Astrocyte of the cerebellum (primary cell): ENCODE measurements at places on chromosomes 2 and 18.

GRCh38 chr2:150705357-150705756 is 217.9 kb upstream of the RND3 start:
- DNase-seq: peak; percentile 8

DNA sequence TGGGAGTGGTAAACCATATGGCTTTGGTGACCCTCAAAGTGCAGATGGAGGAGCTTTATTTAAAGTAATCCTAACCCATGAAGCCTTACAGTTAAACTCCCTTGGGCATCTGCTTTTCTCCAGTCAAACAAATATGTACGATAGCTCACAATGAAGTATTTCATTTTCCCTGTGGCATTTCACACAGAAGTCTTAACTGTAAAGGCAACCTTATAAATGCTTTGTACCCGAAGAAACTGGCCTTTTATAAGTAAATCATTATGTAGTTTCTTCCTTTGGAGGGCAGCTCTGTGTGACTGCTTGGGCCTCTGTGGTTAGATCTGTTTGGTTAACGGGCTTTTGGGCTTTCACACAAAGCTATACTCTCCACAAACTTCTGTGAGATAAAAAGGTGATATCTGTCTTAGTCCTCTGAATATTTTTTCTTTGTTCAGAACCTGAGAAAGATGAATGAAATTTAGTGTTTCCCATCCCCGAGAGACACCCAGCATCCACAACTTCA is 46.6 kb downstream of the SCN1A start:
- DNase-seq: no peak

GRCh38 chr2:134892282-134893035 is 26.2 kb upstream of the CCNT2 start:
- DNase-seq: no peak

GRCh38 chr2:102141970-102142828 is at the start of gene IL1R1:
IL1R1 (plus strand) TSS chr2:102142746; CDS start chr2:102157725, 14,979 bp downstream.
- DNase-seq: peak; percentile 35

DNA sequence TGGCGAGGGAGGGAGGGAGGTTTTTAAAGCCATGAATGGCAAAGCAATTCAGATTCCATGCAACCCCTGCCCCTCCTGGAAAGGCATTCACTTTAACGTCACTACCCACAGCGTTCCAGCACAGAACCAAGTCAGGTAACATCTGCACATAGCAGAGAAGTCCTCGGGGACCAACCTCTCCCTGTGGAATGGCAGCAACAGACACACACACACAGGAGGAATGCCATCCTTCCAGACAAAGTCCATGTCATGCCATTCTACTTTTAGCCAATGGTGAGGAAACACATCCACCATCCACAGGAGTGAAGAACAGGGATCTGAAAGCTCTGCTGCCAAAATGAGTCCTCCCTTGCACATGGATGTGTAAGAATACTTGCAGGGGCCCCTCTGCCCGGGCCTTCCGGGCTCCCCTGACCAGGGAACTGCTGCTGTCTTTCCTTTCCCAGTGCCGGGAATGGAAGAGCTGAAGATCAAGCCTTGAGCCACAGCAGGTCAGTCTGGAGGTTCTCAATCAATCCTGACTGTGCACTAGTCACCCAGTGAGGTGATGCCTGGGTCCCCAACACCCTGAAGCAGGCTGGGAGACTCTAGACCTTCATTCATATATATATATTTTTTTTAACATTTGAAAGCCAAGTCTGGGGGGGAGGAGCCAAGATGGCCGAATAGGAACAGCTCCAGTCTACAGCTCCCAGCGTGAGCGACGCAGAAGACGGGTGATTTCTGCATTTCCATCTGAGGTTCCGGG is 63.7 kb downstream of the UXS1 start:
- DNase-seq: no peak

DNA sequence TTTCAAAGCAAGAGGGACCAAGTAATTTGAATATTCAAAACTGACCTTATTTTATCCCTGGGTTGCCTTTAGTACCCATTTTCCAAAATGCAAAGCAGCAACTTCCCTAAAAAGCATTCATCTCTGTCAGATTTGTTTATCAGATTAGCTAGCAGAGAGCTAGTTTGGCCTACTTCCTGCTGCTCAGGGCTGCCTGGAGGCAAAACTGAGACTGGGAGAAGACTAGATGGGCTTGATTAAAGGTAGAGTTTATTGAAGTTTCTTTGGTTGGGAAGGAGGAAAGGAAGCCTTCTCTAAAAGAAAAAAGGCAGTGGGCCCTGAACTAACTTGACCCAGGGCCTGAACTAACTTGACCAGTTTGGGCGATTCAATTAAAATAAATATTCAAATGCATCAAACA is 426.1 kb upstream of the FAM98A start:
- no peak for DNase-seq

- DNase-seq: no peak
These were observed 32.7 kb upstream of the RUFY4 start for GRCh38 chr2:218036371-218036770.

DNA sequence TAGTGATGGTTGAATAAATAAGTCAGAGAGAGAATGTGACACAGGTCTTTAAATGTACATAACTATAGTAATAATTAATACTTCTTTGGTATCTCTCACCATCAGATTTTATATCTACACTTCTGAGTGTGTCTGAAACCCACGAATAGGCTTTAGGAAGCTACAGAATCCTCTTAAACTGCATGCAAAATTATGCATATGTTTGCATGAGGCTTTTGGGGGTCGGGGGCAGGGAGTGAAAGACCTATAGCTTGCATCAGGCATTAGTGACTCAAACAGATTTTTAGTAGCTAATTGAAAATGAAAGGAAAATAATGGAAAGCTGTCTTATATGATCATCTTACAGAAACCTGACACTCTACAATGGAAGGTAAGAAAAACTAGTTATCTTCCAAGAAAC is 14.9 kb downstream of the LRPPRC start:
- DNase-seq: no peak

GRCh38 chr2:178863856-178864620 is 56.8 kb upstream of the TTN start:
- DNase-seq: no peak

- DNase-seq: no peak
These were observed at the start of gene ATOH8 for GRCh38 chr2:85753525-85754312. ATOH8 (plus strand) TSS chr2:85753991; CDS start chr2:85754190, 199 bp downstream.

GRCh38 chr18:8341481-8342230 is 267.6 kb upstream of the RAB12 start:
- DNase-seq: no peak

GRCh38 chr2:8821276-8822217 is 15.9 kb downstream of the KIDINS220 start:
- DNase-seq: no peak

DNA sequence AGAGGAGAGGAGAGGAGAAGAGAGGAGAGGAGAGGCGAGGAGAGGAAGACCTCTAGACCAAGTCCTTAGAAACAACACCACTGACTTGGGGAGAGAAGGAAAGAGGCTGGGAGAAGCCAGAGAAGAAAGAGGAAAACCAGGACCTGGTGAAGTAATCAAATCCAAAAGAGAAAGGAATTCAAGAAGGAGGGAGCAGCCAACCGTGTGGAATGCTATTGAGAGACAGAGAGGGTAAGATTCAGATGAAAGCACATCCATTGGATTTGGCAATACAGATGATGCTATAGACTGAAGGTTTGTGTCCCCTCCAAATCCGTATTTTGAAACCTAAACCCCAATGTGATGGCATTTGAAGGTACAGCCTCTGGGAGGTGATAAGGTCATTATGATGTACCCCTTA is 50.7 kb downstream of the GALNT14 start:
- no peak for DNase-seq

DNA sequence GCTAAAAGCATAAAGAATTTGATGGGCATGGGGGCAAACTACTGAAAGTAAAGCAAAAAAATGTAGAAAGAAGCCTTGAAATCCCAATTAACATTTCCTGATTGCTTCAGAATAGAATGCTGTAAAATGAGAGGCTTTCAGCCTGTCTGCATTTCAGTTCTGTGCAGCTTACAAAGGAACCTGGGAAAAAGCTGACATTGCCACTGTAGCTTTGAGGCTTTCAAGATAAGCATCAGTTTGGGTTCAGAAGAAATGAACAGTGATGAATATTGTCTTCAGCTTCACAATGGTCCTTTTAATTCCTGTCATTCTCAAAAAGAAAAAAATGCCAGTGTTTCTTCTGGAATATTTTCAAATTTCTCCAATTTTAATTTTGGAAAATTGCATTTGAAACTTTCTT is 242.7 kb downstream of the LRRTM1 start:
- DNase-seq: no peak

DNA sequence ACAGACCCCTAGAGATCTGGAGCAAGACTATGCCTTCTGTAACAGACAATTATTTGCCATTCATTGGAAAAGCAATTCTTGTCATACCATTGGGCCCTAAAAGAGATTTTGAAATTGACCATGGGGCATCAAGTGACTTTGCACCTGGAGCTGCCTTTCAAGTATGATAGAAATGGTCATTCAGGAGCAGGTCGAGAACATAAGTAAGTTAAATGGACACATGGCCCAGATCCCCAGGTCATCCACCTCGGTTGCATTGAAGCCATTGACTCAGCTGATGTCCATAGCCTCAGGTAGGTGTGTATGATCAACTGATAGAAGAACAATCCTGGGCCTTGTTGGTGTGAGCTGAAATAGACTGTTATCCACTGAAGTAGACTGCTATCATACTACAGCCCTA is 19.3 kb downstream of the CHCHD5 start:
- no peak for DNase-seq

DNA sequence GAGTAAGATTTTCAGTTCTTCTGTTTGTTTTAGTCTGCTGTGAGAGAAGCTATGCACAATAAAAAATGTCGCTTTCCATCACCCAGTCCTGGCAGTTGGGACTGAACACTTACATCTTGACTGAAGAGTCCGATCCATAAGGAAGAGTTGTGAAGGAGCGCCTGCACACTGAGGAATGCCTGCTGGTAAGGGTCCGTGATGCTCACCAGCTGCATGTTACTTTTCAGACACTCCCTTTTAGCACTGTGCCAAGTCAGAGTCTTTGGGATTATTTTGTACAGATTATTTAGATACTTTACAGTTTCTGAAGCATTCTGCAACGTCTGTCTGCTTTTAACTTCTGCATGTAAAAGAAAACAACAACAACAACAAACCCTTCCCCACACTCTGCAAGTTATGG is 42.6 kb upstream of the CD302 start:
- no peak for DNase-seq

DNA sequence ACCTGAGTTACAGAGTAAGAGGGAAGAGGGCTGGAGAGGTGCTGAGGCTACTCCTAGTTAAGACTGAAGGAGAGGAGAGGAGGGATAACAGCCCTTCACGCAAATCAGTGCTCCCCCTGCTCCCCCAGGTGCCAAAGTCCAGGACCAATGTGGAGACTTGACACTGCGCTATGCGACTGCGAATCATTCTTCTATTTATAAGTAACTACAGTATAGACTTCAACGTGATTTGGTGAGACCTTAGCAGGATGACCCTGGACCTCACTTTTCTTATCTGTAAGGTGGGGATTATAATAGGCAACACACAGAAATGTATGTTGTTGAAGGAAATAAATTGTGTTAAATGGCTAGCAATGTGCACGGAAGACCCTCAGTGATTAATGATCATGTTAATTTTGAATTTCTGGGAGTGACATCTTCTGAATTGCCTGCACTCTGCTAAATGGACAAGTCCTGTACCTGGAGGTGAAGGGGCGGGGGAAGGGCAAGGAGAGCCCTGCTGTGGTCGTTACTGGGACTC is 11.0 kb downstream of the EN1 start:
- no peak for DNase-seq

GRCh38 chr2:12964904-12965539 is 248.3 kb downstream of the TRIB2 start:
- no peak for DNase-seq

GRCh38 chr2:64606479-64607363 is 47.0 kb downstream of the SERTAD2 start:
- no peak for DNase-seq

GRCh38 chr18:33594799-33595198 is 16.8 kb downstream of the ASXL3 start:
- no peak for DNase-seq

- DNase-seq: peak; percentile 99
These were observed 52.7 kb downstream of the MAP2 start for GRCh38 chr2:209476367-209477208.

- peak; percentile 55 for DNase-seq
These were observed 67.5 kb downstream of the CDH20 start for GRCh38 chr18:61400716-61401115.

DNA sequence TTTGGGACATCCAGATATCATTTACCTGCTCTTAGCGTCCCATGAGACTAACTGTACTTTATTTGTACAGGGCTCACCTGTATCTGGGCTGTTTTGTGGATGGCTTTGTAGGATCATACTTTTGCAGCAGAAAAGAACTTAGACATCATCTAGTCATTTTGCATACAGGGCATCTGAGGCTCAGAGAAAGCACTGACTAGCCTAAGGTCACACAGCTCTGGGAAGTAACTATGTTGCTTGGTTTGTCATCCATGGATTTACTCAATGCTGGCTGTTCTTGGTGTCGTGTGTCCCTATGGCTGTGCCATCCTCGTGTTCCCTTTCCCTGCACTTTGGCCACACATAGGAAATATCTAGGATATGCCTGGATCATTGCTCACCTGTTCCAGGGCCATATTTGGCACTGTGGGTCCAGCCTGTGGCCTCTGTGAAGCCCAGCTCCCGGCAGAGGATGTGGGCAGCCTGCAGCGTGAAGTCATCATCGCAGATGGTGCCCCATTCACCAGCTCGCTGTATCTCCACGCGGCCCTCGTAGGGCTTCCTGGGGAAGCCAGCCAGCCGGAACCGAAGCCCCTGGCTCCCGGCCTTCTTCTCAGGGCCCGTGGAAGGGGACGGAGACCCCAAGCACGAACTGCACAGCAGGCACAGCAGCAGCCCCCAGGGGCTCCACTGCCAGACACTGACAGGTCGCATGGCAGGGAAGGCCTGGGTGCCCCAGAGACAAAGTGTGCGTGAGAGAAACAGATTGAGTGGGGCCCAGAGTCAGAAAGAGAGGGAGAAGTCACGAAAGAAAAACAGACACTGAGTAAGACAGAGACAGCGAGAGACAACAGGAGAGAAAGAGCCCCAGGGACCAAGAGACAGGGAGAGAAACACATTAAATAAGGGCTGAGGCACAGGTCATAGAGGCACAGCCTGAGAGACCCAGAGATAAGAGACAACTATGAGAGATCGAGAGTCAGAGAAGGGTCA is 1.5 kb downstream of the LOXL3 start:
- no peak for DNase-seq
